Spleen (tissue), 13 donors: ENCODE measurements at places on chromosomes 7 and 10. TPM values are rescaled to one million over a fixed set of nuclear protein-coding genes. Genes with fewer than 3 reads are reported as not detected.
A peak's percentile ranks its signal among the peaks of the same experiment; 100 is the strongest.

GRCh38 chr10:118241229-118242137 is 100.6 kb downstream of the FAM204A start:
- H3K27ac ChIP-seq, result no peak overlapping the region
- no peaks in the 10 kb centered on the region for H3K4me1 ChIP-seq
- H3K4me3 ChIP-seq, result no peak overlapping the region
- no peaks in the 10 kb centered on the region for H3K36me3 ChIP-seq
- H3K27me3 ChIP-seq, result peaks cover 17% of the 10 kb centered on the region

DNA sequence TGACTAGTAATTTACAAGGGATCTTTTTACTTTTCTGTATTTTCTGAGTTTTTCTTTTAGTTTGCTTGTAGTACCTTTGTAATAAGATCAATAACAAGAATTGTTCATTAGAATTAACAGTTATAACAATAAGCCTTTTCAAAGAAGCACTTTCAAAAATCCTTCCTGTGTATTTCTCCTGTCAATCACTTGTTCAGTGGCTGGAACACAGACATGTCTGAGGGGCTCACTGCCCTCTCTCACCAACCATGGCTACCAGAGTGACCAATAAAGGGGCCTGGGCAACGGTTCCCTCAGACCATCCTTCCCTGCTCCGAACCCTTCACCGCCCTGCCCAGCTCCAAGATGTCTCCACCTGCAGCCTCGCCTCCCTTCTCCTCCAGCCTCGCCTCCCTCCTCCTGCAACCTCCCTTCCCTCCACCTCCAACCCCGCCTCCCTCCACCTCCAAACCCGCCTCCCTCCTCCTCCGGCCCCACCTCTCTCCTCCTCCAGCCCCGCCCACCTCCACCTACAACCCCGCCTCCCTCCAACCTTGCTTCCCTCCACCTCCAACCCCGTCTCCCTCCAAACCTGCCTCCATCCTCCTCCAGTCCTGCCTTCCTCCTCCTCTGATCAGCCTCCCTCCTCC is 353.4 kb downstream of the TNS3 start:
- H3K27ac ChIP-seq, result no peak overlapping the region
- H3K36me3 ChIP-seq, result no peaks in the 10 kb centered on the region
- H3K27me3 ChIP-seq, result no peaks in the 10 kb centered on the region
- DNase-seq, result no peak

The OR2A12 gene
- not detected for total RNA-seq

DNA sequence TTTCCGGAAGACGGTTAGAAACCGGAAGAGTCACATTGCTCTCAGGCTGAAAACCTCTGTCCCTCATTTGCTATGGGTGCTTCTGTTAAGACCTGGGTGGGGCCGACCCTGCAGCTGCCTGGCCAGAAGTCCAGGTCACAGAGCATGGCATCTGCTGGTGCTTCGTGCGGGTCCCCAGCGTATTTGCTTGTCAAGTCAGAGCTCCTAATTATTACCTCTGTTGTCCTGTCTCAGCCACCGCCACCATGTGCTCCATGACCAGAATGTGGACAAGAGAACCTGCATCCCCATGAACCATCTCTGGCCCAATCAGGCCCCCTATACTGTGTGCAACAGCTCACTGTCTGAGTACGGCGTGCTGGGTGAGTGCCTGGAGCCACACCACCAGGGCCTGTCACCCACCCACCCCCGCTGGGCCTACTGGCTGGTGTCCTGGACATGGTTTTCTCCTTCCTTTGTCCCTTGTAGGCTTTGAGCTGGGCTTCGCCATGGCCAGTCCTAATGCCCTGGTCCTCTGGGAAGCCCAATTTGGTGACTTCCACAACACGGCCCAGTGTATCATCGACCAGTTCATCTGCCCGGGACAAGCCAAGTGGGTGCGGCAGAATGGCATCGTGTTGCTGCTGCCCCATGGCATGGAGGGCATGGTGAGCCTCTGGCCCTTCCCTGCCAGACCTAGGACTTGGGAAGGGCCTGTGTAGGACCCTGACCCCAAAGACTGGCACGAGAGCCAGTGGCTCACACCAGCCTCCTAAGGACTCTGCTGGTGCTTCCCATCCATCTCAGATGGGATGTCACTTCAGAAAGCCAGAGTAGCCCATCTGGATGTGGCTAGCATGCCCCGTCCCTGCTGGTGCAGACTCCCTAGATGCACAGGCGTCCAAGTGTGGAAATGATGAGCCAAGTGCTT is 51.3 kb upstream of the ZMIZ2 start:
- peaks cover 89% of the 10 kb centered on the region for H3K36me3 ChIP-seq
- peak; percentile 43 for DNase-seq
- no peaks in the 10 kb centered on the region for H3K27me3 ChIP-seq
- no peak overlapping the region for H3K4me3 ChIP-seq
- H3K4me1 ChIP-seq, result no peaks in the 10 kb centered on the region

- H3K4me3 ChIP-seq, result no peak overlapping the region
- H3K27me3 ChIP-seq, result no peaks in the 10 kb centered on the region
- H3K4me1 ChIP-seq, result peaks cover 30% of the 10 kb centered on the region
- no peak for DNase-seq
These were observed 16.7 kb downstream of the TMEM120A start for GRCh38 chr7:75977743-75978142.

DNA sequence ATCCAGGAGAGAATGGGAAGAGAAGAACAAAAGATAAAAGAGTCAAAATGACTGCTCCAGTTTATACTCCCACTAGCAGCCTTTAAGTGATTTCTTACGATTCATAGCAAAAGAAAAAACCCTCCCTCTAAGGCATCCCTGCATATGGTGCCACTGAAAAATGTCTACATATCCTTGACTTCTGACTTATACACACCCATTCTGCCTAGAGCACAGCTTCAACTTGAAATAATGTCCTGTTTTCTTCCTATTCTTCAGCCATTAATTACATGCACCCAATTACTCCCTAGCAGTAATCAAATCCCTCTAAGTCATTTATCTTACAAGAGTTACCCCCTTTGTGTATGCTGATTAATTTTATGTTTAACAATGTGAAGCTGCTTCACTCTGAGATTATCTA is 393.5 kb downstream of the HTR7 start:
- DNase-seq, result no peak
- no peak overlapping the region for H3K27ac ChIP-seq
- no peaks in the 10 kb centered on the region for H3K36me3 ChIP-seq
- H3K27me3 ChIP-seq, result no peaks in the 10 kb centered on the region
- H3K4me1 ChIP-seq, result no peaks in the 10 kb centered on the region
- no peak overlapping the region for H3K4me3 ChIP-seq

DNA sequence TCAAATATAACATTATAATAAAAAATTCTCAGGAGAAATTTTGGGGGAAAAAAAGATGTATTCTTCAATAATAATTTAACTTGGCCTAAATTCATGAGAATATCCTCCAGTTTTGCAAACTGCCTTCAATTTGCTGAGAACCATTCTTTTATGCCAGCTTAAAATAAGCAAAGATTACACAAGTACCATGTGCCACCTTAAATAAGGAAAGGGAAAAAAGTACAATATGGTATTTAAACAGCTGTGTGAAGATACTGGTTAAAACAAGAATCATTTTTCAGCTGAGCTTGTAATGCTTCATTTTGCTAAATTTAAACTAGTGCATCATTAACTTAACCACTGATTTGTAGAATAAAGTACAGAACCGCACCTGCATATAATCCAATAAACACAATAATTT is 217.8 kb downstream of the LRRN3 start:
- no peak overlapping the region for H3K4me3 ChIP-seq
- H3K36me3 ChIP-seq, result no peaks in the 10 kb centered on the region
- H3K27ac ChIP-seq, result no peak overlapping the region
- H3K27me3 ChIP-seq, result no peaks in the 10 kb centered on the region

The MACROH2A2 gene
- 3.2 TPM for total RNA-seq

- H3K4me1 ChIP-seq, result peaks cover 10% of the 10 kb centered on the region
- DNase-seq, result no peak
- H3K36me3 ChIP-seq, result no peaks in the 10 kb centered on the region
- H3K27me3 ChIP-seq, result no peaks in the 10 kb centered on the region
- no peak overlapping the region for H3K27ac ChIP-seq
These were observed 68.4 kb upstream of the PDZD8 start for GRCh38 chr10:117443686-117444041.

The FGFR2 gene
- total RNA-seq, result 0.34 TPM

DNA sequence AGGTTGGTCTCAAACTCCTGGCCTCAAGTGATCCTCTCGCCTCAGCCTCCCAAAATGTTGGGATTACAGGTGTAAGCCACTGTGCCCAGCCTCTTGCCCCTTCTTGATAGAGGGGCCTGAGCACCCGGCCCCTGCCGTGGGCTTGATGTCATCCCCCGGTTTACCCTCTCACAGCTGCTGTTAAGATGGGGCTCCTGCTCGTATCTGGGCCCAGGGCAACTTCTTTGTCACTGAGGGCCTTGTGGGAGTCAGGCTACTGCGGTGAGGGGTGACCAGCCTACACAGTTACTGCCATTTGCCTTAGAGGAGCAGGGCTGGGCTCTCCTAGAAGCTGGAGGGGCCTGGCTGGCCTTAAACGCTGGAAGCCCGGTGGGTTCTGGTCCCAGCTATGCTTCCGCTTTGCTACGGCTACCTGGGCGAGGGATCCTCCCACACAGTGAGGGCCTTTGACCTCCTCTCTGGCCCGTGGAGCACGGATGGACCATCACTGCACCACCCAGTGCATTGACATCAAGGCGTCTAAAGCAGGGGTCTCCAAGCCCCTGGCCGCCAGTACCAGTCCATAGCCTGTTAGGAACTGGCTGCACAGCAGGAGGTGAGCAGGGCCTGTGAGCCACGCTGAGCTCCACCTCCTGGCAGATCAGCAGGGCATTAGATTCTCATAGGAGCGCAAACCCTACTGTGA is 1.1 kb upstream of the TMEM130 start:
- no peak overlapping the region for H3K27ac ChIP-seq
- no peak overlapping the region for H3K4me3 ChIP-seq
- DNase-seq, result peak; percentile 68
- no peaks in the 10 kb centered on the region for H3K36me3 ChIP-seq

The RHOBTB1 gene
- total RNA-seq, result 36.8 TPM

The ADCY1 gene
- 4.7 TPM for total RNA-seq
